ENCODE measurements at places on chromosomes 1 and 21.

DNA sequence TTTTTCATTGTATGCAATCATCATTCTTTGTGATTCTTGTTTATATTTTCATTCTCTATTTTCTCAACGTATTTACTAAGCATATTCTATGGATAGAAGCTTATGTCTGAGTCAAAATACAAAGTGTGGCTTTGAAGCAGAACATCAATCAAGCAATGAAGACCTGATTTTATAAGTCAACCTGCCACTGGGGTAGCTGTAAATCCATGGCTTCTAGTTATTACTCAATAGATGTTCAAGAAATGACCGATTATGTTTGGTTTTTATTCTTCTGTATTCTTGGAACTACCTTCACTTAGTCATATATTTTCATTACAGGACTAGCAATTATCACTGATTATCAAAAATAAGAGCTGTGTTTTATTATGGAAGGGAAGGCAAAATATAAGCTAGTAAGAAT is 20.5 kb upstream of the PTGS2 start:
- no peak for DNase-seq

GRCh38 chr1:110161849-110162248 is 11.6 kb downstream of the SLC6A17 start:
- DNase-seq: no peak

DNA sequence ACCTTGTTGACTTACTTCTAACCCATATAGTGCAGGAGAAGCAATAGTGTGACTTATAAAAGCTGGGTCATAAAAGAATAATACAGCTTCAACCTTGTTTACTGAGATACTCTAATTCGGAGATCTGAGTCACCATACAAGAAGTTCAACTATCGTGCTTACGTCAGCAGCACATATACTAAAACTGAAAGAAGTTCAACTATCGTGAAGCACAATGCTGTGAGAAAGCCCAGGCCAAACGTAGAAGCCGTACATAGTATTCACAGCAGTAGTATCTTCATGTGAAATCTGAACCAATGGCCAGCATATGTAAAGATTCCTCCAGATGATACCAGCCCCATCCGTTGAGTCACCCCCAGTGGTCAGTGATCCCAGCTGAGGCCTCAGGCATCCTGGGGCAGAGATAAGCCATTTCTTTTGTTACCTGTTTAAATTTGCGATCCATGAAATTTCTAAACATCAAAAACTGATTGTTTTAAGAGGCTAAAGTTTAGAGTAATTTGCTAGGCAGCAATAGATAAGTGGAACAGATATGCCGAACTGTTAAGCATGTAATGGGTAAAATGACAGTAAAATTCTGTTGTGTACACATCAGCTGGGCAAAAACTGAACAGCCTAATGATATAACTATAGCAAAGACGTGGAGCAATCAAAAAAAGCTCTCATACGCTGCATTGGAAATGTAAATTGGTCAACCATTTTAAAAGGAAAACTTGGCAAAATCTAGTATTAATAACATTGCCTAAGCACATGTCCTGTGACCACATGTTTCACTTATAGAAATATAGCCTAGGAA is 53.9 kb upstream of the SAMD13 start:
- peak; percentile 24 for DNase-seq

DNA sequence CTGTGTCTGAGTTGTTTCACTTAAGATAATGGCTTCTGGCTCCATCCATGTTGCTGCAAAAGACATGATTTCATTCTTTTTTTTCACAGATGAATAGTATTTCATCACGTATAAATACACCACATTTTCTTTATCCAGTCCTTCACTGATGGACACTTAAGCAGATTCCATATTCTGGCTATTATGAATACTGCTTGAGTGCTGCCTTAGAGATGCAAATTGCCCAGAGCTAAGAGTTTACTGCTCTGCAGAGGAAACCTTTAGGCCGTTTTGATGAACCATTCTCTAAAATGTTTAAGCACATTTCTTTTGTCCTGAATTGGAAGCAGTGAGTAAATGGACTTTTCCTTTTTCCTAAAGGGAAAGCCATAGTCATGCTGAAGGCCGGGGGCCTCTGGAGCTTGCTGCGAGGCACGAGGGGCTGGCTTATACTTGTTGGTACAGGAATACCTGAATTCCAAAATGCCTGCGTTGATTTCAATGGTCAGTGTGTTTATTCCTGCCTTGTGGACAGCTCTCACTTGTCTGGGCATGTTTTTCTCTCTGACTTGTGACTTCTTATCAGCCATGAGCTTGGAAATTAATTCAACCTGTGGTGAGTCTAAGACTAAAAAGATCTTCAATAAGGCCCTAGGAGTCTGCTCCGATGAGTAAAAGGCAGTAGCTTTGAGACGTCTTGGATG is 201.0 kb upstream of the MAP1LC3C start:
- no peak for DNase-seq

DNA sequence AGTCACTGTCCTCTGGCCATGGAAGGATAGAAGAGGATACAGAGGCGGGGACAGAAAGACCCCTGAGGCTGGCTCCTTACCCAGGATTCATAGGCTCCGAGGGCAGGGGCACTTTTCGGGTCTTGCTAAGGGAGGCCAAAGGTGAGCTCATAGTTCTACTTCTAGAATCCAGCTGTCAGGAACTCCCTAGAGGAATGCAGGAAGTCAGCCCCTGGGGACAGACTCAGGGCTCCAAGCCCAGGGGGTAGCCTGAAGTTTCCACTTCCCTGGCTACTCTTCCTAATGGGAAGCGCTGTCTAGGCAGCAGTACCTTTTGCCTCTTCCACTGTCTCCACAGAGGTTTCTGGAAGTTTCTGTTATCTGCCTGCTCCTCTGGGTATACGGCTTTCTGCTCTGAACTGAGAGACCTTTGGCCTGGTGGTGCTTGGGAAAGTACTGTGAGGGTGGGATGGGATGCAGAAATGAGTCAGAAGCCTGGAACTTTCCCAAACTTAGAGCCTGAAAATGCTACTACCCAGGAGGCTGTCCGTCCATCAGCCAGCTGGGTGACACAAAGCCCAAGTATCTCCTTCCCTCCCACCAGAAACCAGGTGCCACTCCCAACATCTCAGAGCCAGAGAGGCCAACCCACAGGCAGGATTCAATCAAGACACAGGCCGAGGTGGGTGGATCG is 3.6 kb downstream of the UBXN11 start:
- no peak for DNase-seq

DNA sequence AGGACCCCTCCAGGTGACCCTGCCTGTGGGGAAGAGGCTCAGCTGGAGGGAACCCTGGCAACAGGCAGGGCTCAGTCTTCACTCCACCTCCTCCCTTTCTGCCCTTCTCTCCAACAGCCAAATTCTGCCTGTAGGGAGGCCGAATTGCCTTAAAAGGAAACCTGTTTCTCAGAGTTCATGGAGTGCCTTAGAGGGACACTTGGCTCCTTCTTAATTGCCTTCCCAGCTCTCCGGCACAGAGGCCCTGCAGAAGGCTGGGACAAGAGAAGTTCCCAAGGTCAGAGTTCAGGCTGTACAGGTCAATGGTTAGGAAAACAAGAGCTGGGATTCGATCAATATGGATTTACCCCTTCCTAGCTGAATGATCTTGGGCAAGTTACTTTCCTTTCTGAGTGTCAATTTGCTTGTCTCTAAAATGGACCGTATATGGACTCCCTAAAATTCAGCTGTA is 6.2 kb downstream of the CSRP1 start:
- DNase-seq: no peak

DNA sequence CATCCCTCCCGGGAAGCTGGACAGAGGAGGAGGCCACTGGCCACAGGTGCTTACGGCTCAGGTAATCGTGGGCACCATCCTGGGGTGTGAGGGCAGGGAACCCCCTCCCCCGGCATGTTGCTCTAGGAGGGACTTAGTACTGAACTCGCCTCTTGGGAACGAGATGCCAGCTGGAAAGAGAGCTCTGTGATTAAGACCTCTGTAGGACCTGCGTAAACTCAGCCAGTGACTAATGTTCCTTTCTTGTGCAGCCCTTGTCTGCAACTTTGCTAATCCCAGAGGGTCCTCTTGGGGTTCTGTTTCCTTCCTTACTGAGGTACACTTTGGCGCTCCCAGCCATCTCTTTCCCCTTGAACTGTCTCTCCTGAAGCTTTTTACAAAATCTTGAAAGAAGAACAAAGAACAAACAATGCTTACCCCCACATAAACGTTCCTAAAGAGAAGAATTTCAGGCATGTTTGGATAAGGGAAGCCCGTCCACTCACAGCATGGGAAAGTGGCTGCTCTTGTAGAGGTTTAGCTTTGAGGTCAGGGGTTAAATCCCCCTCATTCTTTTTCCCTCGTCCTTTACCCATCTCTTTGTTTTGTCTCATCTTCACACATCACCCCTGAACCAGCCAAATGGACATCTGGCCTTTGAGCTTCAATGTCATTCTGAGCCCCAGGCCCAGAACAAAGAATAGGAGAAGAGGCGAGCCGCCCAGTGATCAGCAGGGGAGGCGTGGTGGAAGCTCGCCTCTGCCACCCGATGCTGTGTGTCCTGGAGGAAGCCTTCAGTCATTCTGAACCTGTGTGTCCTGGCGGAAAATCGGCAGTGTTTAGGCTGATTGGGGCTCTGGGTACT is 37.4 kb downstream of the CITED4 start:
- DNase-seq: no peak

DNA sequence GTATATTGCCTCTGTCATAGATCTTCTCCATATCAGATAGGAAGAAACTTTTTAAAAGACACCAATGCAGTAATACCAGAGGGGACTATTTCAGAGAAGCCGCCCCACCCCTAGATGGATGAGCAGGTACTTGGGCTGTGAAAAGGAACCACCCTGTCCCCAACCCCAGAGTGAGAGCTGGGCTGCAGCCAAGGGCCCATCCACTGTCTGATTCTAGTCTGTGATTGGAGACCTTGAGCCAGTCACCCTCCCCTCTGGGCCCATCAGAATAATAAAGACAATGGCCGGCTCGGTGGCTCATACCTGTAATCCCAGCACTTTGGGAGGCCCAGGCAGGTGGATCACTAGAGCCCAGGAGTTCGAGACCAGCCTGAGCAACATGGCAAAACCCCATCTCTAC is 5.0 kb downstream of the CLEC20A start:
- DNase-seq: no peak

DNA sequence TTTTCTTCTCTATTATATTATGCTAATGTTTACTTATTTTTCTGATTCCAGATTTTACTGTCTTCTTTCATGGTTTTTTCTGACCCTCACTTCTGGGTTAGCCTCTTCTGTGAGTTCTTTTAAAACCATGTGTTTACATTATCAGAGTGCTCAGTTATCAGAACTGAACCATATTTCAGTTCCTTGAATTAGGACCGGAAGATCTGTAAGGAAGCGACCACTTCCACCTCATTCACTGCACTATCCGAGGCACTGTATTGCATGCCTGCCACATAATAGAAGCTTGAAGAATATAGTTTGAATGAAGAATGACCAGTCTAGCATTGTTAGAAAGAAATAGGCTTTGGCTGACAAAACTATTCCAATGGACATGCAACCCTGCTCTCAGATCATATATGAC is 281.0 kb upstream of the DEPDC1 start:
- no peak for DNase-seq

DNA sequence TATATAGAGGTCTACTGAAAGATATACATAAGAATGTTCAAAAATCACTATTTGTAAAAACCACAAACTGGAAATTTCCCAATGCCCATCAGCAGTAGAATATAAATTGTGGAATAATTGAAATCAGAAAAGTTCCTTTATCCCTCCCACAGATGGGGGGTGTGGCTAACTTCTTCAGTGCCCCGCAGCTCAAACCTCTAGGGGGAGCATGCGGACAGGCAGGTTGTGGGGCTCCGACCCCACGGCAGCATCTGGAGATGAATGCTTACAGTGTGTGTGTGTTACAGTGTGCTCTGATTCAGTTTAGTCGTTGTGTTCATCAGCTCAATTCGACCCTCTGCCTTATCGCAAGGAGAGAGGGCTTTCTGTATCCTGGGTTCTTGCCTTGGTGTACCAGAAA is 262.1 kb upstream of the LRRC7 start:
- no peak for DNase-seq

DNA sequence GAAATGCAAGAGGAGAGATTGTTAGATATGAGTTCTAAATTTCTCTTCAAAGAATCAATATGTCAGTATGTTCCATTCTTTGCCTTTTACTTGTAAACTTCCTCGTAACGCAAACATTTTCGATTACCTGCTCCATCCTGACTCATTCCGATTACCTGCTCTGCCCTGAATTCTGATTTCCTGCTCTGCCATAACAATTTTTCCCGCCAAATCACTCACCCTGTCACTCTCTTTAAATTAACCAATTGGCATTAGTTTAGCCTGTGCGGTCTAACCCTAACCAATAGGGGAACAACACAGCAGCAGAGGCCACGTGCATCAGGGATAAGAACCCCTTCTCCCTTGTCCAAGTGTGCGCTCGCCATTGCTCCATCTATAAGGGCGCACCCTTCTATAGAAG is 25.0 kb upstream of the CBR3 start:
- DNase-seq: no peak

- no peak for DNase-seq
These were observed 1479.6 kb downstream of the MRPL39 start for GRCh38 chr21:24127651-24128050.

DNA sequence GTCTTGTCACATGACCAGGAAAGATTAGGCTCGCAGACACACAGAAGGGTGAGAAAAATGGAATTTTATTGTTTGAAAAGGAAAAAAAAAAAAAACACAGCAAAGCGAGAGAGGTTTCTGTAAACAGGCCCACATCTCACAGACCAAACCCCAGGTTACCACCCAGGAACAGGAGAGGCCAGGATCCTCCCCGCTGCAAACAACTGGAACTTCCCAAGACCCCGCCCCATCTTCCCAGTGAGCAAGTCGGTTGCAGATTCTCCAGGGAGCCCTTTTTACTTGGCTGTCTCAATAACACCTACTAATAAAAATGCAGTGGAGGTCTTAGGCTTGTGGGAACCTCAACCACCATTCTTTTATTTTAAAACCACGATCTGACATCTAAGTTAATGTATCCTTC is 84.7 kb upstream of the ETS2 start:
- no peak for DNase-seq

- no peak for DNase-seq
These were observed 10.6 kb downstream of the LCA5L start for GRCh38 chr21:39434950-39435349.

DNA sequence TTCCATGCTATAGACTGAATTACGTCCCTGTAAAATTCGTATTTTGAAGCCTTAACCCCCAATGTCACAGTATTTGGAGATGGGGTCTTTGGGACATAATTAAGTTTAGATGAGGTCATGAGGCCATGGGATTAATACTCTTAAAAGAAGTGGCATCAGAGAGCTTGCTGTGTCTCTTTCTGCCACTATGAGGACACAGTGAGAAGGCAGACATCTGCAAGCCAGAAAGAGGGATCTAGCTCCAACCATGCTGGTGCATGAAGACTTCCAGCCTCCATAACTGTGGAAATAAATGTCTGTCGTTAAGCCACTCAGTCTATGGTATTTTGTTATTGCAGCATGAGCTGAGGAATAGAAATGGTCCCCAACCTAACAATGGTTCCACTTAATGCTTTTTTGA is 99.0 kb downstream of the LTN1 start:
- DNase-seq: no peak

DNA sequence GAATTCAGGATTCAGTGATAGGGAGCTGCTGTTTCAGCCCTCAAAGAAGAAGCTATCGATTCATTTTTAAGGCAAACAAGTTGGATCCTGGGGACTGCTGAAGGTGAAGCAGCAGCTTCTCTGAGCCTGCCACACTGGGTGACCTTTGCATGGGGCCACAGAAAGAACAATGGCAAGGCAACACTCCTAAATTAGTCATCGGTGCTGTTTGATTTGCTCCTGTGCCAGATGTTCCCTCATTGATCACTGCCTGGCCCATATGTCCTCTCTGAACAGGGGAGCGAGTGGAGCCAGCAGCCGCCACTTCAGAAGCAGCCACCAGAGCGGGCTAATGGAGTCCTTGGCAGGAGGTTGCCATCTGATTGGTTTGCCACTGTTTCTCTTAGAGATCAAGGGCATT is 391.5 kb downstream of the NTNG1 start:
- no peak for DNase-seq

GRCh38 chr1:82597649-82598048 is 796.9 kb downstream of the ADGRL2 start:
- no peak for DNase-seq
